ENCODE measurements at places on chromosomes 13 and 19.
A peak's percentile ranks its signal among the peaks of the same experiment; 100 is the strongest.

DNA sequence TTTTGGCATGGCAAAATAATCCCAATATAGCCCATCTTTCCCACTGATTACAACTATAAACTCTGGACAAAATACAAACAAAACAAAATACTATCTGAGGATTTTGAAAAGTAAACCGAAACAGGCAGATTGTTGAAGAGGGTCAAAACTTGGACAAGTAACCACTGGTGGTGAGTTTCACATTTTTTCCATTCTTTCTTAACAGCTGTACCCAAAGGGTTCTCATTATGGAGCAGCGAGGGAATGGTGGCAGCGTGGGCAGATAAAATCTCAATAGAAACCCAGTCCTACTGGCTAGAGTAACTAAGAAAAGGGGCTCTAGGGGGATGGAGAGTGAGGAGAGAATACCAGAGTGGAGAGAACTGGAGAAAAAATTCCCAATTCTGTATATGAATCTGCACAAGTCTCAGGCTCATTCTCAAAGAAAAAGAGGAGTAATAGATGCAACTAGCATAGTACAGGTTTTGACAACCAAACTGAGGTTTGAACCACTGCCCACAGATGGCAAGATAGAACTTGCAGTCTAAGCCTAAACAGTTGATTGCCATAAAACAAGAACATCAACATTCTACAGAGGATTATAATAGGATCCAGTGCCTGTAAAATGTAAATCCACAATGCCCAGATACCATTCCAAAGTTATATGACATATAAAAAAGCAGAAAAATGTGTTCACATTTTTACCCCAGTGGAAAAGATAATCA, 284.5 kb downstream of the KCNRG start:
- no peak for DNase-seq

GRCh38 chr13:51154029-51154555, 43.0 kb upstream of the C13orf42 start:
- no peak for DNase-seq

- DNase-seq = no peak
Measured at GRCh38 chr13:111382411-111382810, 62.0 kb downstream of the TEX29 start.

DNA sequence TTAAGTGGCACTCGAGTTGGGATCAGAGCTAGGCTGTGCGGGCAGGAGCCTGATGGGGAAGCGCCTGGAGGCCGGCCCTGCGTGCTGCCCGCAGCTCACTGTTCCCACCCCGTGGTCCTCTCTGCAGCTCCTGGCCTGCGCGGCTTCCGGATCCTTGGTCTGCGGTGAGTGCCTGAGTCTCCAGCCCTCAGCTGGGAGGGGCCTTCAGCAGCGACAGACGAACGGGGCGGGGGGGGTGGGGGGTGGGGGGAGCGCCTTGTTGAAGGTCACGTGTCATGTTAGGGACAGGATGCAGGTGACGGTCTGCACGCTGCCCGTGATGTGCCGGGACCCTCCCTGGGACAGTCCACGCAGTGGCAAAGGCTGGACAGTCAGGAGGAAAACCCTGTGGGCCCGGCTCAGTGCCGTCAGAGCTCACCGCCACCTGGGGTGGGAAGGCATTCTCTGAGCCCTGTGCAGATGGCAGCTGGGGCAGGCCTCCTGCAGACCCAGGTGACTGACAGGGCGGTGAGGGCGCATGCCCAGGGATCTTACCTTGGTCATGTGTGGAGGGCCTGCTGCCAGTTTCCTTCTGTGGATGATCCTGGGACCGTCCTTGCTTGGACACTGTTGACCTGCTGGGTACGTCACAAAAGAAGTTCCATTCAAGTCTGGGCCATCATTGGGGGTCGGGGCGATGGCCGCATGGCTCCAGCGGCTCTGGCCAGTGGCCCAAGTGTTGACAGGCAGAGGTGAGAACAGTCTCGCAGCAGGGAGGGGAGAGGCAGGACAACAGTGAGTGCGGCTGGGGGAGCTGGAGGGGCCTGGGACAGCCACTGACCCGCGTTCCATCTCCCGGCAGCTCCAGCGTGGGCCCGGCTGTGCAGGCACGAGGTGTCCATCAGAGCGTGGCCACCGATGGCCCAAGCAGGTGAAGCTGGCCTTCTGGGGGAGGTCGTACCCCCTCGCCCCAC, 4.3 kb downstream of the NDUFS7 start:
- no peak for DNase-seq

GRCh38 chr13:26446751-26447150, 110.7 kb upstream of the WASF3 start:
- no peak for DNase-seq

GRCh38 chr13:84648069-84648640, 765.9 kb upstream of the SLITRK1 start:
- DNase-seq = no peak

- DNase-seq = peak; percentile 60
Measured at GRCh38 chr19:1408300-1409203, 1.2 kb downstream of the DAZAP1 start.

DNA sequence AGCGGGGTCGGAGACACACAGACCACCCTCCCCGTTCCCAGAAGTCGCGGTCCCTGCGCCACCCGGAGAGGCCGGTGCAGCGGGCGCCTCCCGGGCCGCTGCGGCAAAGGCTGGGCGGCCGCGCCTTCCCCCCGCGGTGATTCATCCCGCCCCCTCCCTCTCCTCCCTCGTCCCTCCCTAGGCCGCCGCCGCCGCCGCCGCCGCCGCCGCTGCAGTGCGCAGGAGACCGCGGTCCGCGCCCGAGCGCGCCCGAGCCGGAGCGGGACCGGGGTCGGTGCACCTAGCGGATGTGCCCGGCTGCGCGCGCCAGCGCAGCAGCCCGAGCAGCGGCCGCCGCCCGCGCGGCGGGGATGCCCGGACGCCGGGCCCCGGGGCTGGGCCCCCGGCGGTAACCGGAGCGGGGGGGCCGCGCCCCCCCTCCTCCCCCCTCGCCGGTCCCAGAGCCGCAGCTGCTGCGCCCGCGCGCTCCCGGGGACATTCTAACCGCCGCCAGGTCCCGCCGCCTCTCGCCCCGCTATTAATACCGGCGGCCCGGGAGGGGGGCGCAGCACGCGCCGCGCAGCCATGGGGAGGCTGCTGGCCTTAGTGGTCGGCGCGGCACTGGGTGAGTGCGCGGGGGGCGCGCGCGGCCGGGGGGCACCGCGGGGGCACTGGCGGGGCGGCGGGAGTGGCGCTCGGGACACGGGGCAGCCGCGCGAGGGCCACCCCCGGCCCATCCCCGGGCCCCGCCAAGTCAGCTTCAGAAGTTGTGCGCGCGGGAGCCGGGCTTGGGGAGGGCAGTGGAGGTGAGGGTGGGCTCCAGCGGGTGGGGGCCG, at the start of gene SCN1B:
SCN1B (plus strand) TSS at position 214 of the 815 bp plus-strand sequence; CDS start at position 565, 351 bp downstream.
- peak; percentile 70 for DNase-seq

DNA sequence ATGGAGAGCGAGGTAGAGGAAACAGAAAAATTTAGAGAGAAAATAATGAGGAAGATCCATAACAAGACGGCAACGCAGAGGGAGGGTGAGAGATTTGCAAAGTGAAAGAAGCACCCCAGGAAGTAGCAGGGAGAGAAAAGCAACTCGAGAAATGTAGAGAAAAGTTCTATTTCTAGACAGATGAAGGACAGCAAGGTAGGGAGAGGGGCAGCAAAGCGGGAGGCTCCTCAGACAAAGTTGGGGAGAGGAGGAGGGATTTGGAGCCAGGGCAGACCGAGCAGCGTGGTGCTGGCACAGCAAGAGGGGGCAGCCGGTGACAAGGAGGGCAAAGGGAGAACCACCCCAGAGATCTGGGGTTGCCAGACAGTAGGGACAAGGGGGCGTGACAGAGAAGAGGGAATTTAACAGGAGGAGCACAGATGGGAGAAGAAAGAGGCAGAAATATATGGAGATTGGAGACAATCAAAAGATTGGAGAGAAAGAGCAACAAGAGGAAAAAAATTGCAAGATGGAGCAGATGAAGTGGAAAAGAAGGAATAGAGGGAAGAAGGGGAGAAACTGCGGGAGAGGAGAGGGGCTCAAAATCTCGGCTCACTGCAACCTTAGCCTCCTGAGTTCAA, 989 bp downstream of the ZNF766 start:
- peak; percentile 3 for DNase-seq

DNA sequence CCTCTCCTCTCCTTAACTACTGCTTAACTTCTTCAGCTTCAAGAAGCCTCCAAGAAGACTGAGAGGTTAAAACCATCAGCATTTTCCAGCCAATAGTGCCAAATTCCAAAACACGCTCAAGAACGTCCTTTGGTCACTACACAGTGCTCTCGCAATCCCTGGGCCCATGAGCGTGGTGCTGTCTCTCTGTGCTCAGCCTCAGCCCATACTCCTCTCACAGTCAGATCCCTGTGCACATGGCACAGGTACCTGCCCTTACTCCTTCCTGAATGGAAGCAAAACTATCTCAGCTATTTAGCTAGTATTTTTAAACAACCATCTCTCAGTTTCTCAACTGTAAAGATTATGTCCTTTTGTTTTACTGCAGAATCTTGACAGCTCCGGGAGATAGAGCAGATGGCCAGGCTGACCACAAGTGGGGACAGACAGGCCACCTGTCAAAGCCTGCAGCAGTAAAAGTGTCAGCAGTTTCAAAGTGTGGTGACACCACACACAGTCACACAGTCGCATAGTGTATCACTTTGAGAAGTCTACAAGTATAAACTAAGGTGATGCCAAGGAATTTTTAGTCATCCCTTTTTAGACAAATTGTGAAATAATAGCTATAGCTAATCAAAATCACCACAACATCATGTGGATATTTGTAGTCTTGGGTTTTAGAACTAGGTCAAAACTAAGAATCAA, 35.7 kb downstream of the DZIP1 start:
- no peak for DNase-seq

DNA sequence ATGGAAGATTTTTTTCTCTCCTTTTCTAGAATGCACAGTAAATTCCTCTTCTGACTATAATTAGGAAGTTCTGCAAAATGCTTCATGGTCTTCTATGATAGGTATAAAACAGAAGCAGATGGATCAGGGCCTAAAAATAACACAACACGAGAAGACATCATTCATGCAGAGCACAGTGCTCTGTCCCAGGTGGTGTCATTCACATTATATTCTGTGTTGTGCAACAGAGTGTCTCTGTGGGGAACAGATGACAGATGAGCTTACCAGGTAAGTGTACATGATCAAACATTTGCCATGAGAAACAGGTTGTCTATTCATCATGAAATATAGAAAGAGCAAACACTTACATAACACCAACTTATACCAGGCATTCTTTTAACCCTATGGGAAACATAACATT, 288.3 kb downstream of the KCTD12 start:
- no peak for DNase-seq

- DNase-seq = no peak
Measured at GRCh38 chr13:110536006-110536693, 25.4 kb downstream of the RAB20 start.

GRCh38 chr19:32220951-32221350, 124.5 kb upstream of the ZNF507 start:
- no peak for DNase-seq

Data from activated CD4-positive, alpha-beta T cell treated with anti-CD3 and anti-CD28 coated beads for 4 hours (primary cell).